ENCODE measurements at places on chromosomes 13 and 19.

DNA sequence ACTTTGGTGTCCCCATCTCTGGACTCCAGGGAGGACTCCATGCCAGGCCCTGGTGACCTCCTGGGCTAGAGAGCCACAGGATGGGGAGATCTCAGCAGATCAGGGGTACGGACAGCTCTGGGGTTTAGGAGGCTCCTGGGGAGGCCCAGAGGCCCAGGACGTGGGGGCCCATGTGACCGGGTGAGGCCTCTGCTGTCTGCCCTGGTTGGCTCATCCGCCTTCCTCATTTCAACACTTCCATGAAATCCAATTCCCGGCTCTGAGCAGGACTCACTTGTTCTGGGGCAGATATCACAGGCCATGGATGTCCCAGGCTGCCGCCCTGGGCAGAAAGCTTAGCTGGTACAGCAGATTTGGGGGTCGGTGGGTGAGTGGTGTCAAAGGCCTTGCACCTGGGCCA lies 1.1 kb upstream of the PRAM1 start:
- no peak for DNase-seq

- DNase-seq: no peak
These were observed 77.4 kb downstream of the SLC15A1 start for GRCh38 chr13:98675066-98675465.

- peak; percentile 43 for DNase-seq
These were observed 6.5 kb downstream of the KCTD4 start for GRCh38 chr13:45194081-45194939.

DNA sequence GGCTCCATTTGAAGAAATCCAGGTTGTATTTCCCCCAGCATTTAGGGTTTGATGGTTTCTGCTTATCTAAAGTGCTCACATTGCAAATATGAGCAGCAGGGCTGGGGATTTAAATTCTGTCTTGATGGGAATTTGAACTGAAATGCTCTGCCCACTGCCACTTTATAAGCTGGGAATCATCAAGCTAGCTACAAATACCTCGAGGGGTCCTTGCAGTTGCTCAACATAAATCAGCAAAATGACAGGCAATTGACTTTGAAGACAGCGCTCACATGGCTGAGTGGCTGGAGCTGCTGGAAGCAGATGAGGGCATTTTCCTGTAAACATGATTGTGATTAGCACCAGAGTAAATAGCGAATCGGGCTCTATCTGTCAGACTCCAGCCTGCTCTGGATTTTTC lies 39.4 kb upstream of the MEDAG start:
- DNase-seq: no peak

GRCh38 chr13:80141123-80141849 lies 199.6 kb downstream of the SPRY2 start:
- peak; percentile 75 for DNase-seq

DNA sequence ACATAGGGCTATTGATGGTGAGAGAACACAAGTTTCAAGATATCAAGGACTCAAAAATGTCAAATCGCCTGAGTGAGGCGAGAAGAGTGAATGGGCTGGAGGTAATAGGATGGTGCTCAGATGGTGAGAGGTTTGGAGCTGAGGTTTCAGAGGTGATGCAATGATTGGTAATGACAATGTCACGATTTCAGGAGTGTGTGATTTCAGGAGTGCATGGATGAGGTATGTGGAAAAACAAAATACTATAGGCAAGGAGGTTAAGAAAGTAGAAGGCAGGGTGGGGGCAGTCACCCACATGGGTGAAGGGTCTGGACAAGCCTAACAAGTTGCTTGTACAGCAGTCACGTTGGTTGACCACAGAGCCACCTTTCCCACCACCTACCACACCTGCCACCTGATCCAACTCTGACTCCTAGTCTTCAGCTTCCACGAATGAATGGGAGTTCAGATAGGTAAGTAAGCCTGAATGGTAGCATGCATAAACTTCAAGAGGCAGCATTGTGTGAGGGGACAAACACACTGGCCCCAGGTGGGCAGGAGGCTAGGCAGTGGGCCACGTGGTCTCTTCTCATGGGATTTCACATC lies 71.5 kb downstream of the RUBCNL start:
- no peak for DNase-seq

DNA sequence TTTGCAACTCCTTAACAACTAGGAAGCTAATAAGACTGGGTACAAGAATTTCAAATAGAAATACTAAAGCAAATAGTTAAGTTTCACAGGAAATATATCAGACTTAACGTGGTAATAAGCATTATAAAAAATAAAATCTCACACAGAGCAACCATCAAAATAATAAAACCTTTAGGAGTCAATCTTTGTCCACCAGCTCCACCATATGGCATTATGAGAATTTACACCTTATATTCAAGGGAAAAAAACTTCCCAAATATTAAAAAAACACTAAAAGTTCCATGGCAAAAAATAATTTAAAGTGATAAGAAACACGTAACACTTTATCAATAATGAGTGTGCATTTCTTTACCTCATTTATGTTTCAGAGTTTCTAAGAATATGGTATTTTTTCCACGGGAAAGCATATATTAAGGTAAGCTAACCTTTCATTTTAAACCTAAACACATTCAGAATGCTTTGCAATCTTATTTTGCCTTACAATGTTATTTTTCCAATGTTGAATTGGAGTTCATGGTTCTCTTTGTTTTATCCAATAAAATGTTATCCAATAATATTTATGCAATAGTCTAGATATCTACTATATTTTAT lies 423.2 kb upstream of the SGCG start:
- DNase-seq: no peak

GRCh38 chr19:40717325-40717879 lies 490 bp downstream of the ITPKC start:
- DNase-seq: peak; percentile 43

DNA sequence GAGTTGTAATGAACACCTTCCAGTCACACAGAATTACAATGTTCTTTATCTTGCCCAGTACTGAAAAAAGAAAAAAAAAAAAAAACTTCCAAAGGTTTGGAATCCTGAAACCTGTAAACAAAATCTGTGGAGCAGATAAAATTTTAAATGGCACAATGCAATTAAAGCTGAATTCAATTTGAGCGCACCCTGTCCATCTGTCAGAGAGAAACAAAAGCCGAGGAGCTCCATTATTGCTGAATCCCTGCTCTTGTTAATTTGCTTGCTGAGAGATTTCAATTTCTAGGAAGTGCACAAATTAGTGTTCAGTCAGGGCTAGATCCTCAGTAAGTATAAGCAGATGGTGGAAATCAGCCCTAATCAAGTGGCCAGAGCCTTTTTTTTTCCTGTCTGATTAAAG lies 65.2 kb downstream of the DACH1 start:
- no peak for DNase-seq

DNA sequence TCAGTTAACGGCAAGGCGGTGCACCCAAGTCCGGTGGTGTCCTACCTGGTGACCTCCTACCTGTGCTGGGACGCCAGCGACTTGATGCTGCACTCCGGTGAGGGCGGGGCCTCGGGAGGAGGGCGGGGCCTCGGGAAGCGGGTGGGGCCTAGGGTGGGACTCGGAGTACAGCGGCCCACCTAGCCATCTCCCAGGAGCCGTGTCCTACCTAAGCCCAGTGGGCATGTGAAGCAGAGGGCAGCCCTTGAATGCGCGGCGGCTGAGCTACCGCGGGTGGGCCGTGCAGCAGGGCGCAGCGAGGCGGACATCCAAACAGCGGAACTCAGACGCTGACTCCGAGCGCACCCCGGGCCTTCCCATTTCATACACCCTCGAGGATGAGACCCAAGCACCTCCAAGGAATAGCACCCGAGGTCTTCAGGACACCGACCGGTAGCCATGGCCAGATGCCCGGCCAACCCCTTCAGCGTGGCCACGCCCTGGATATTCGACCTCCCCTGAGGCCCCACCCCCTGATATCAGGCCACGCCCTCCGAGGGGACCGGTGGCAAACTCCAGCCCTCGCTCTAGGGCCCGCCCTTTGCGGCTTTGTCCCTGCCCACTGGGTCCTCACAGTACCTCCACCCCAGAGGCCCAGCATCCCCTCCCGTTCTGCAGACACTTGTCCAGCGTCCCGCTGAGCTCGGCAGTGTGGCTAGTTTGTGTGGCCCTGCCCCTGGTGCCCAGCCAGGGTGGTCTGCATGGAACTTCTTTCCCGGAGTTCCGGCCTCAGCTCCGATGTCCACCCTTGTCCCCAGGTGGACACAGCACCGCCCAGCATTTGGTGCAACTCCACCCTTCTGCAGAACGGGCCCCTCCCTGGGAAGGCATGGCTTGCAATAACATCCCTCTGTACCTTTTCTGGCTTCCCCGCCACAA lies 5.4 kb downstream of the KLK1 start:
- peak; percentile 11 for DNase-seq

DNA sequence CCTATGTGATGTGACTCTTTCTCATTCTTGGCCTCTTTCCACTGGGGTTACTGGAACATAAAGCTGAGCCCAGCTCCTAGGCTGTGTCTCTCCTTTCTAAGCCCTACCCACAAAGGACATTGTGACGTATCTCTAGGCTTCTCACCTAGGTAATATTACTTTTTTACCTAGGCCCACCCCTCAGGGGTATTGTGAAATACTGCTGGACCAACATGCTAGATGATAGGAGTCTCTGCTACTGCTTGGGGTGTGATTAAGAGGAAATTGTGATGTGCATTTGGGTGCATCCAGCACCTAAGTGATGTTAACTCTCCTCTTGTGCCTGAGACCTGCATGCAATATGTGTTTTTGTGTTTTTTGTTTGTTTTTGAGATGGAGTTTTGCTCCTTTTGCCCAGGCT lies 22.8 kb upstream of the ZNF254 start:
- no peak for DNase-seq

DNA sequence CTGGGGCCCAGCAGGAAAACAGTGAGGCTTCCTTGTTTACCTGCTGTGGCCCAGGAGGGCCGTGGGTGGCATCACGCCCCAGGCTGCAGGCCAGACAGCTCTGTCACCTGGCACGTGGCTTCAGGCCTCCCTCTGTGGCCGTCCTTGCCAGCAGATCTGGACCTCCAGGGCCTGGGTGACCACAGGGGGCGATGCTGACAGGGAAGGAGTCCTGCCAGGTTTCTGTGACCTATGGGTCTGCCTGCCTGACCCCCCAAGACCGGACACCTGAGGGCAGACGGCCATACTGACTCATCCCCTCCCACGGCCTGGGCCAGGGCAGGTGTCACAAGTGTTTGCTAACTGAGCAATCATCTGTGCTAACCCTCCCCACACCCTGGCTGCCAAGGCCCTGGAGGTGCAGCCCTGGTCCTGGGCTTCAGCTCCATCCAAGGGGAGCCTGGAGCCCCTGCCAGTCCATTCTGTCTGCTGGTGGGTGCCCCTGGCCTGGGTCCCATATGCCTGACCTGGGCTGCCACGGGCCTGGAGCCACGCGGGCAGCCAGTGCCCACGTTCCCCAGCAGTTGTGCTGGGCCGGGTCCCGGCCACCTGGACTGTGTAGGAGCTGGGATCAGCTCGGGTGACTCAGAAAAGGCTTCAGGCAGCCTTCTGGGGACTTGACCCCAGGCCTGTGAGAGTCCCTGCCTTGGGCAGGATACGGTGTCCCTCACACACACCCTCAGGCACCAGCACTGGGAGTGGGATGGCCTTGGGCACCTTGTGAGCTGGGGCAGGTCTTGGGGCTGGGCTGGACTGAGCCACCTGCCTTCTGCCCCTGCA lies 3.7 kb downstream of the CDC34 start:
- no peak for DNase-seq

GRCh38 chr13:97367016-97367822 lies 66.8 kb upstream of the RAP2A start:
- DNase-seq: peak; percentile 82

DNA sequence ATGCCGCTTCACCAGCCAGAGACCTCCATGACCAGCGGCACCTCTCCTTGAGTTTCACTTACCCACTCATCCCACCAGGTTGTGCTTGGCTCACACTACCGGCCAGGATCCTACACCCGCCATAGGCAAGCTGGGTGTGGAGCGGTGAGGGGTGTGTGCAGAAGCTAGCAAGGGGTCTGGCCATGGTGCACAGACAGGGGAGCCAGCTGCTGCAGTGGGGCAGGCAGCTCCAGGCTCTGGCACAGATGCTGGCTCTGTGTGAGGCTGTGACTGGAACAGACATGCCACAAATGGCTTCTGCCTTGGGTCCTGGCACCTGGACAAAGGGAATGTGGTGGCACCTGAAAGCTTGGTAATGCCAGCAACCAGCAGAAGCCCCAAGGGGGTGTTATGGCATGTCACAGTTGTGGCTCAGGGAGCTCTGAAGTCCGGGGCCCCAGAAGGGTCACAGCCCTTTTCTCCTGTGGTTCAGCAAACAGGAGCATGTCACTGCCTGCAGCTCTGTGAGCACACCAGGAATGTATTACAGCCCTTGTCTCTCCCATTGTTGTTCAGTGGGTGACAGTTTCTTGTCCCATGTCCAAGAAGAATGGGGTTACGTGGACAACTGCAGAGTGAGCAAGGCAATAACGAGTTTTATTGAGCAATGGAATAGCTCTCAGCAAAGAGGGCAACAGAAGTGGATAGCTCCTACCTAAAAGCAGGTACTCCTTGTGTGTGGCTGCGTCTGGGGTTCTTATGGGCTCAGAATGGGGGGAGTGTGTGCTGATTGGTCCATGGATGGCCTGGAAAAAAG lies 2791.0 kb upstream of the PCDH20 start:
- no peak for DNase-seq

- DNase-seq: no peak
These were observed 68.6 kb upstream of the MIR17HG start for GRCh38 chr13:91278888-91279287.

GRCh38 chr13:109945206-109945960 lies 159.0 kb upstream of the IRS2 start:
- DNase-seq: peak; percentile 90

GRCh38 chr13:32538143-32538620 lies 413 bp downstream of the N4BP2L2 start:
- peak; percentile 52 for DNase-seq

DNA sequence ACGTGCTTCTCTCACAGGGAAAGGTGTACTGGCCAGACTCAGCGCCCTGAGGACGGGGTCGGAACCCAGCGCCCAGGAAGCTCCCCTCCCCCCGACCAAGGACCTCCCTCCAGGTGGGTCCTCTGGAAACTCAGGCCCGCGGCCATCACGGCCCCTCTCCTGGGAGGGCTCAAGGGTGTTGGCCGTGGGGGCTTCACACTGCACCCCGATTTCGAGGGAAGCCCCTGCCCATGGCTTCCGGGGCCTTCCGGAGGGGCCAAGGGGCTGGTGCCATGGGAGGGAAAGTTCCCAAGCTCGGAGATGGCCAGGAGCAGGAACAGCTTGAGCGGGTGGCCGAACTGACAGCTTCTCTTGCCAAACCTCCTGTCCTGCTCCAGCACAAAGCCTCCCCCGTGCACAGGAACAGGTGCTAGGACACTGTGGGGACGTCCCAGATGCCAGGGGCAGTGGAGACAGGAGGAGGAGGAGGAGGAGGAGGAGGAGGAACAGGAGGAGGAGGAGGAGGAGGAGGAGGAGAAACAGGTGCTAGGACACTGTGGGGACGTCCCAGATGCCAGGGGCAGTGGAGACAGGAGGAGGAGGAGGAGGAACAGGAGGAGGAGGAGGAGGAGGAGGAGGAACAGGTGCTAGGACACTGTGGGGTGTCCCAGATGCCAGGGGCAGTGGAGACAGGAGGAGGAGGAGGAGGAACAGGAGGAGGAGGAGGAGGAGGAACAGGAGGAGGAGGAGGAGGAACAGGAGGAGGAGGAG lies 10.0 kb downstream of the SBNO2 start:
- no peak for DNase-seq

DNA sequence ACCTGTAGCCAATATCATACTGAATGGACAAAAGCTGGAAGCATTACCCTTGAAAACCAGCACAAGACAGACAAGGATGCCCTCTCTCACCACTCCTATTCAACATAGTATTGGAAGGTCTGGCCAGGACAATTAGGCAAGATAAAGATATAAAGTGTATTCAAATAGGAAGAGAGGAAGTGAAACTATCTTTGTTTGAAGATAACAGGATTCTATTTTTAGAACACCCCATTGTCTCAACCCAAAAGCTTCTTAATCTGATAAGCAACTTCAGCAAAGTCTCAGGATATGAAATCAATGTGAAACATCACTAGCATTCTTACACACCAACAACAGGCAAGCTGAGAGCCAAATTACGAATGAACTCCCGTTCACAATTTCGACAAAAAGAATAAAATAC lies 17.8 kb upstream of the CCNA1 start:
- DNase-seq: no peak
